DMS79 treated with DMSO at 0.1 percent for 48 hours (cell line): ENCODE measurements at places on chromosomes 4 and X.

- no peak for DNase-seq
Measured at GRCh38 chrX:50638123-50638522, 167.5 kb upstream of the DGKK start.

GRCh38 chr4:176350671-176351070 lies 30.9 kb downstream of the SPCS3 start:
- DNase-seq, result no peak

DNA sequence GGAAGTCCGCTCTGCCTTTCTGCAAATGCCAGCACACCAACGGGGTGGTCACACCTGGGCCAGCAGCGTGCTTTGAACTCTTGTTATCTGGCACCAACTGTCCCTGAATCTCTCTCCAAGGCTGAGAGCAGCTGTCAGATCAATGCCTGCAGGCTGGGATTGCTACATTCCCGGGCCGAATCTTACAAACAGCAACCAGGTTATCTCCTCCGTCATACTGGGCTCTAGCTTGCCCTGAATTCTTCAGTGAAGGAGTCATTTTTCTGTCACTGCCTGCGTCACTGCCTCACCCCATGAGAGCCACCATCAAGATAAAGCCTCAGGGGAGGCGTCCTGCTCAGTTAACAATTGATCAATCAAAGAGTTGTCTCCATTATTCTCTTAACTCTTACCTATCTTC lies 329.4 kb upstream of the PPARGC1A start:
- DNase-seq, result no peak

GRCh38 chrX:139931646-139932072 lies 1.2 kb downstream of the ATP11C start:
- DNase-seq, result no peak
